Stimulated activated CD8-positive, alpha-beta memory T cell treated with anti-CD3 and anti-CD28 coated beads, Interleukin-7, amount 100 ng/mL, for 1 hour (primary cell): ENCODE measurements at places on chromosomes 7 and 10.

DNA sequence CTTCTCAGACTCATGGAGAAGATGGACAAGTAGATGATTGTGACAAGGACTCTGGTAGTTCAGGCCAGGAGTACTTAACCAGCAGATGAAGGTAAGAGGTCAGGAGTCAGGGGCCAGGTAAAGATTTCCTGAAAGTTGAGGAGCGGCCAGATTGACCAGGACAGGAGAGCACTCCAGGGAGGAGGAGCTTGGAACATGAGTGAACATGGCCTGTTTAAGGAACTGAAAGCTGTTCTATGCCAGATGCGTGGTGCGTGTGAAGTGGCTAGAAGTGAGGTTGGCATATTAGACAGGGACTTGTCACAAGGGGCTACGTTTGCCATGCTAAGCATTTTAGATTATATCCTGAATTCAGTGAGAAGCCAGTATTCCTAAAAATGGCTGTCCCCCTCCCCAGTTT lies 157.2 kb downstream of the WNT2 start:
- DNase-seq, result no peak

- DNase-seq, result no peak
Measured at GRCh38 chr7:94286111-94286510, 108.6 kb upstream of the COL1A2 start.

DNA sequence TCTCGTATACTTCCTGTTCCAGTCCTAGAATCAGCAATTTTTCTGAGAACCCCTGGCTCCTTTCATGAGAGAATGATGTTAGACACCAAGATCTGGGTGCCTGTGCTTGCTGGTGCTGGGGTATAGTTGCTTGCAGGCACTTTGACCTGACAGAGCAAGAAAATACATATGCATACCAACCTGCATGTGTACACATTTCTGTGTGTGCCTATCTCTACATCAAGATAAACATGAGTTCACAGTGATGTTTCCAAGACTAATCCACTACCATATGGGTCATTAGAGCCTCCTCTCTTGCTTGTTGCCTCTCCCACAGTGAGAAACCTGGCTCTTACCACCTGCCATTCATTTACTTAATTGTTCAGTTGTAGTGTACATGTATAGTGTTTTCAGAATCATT lies 229.1 kb upstream of the IGFBP3 start:
- DNase-seq, result no peak

GRCh38 chr7:140031364-140031763 lies 31.4 kb downstream of the PARP12 start:
- DNase-seq, result no peak

- no peak for DNase-seq
Measured at GRCh38 chr10:84076047-84076388, 63.3 kb upstream of the GHITM start.
